Activated T-cell treated with anti-CD3 and anti-CD28 coated beads for 1 hour (primary cell): ENCODE measurements at places on chromosomes 16 and 17.

DNA sequence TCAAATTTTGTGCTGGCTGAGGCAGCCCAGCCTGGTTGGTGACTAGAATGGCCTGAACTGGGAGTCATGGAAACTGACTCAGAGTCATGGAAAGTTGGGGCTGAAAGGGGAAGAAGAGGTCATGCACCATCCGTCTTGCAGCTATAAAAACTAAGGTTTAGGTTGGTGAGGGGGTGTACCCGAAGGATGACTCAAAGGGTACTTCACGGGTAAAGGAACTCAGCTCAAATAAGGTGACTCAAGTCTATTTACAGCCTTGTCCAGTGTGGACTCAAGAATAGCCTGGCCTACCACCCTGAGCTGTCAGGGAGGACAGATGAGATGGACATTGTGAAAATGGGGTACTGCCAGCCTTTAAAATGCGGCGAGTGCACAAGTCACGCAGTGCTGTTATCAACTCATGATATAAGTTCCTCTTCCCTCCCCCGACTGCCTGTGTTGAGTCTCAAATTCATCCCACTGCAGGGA is 18.6 kb downstream of the CD300LB start:
- no peak for DNase-seq

- no peak for DNase-seq
Measured at GRCh38 chr17:50531428-50532025, 1.0 kb upstream of the EPN3 start.

DNA sequence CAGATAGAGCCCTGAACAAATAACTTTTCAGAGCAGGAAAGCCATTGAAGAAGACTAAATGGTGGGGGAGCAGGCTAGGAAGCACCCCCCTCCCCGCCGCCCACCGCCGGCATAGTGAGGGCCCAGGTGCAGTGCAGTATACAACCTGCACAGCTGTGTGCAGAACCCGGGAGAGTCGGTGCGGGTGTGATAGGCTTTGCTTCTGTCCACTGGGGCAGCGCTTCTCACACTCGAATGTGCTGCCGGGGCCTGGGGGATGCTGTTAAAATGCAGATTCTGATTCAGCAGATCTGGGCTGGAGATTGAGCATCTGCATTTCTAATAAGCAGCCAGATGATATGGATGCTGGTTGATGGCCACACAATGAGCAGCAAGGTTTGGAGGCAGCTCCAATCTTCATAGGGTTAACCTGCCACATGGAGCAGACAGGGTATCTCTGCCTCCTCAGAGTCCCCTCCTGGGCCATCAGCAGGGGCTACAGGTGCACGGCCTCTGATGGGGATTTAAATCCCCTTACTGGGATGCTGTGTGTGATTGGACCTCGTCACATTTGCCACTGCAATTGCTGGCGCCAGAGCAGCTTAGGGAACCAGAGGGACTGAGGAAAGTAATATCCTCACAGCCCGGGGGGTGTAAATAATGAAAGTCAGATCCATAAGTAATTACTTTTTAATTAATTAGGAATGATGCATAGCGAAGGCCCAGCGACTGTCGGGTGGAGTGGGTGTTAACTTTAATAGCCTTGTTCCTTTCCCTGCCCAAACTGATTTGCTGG is 172.0 kb upstream of the RPL38 start:
- no peak for DNase-seq

DNA sequence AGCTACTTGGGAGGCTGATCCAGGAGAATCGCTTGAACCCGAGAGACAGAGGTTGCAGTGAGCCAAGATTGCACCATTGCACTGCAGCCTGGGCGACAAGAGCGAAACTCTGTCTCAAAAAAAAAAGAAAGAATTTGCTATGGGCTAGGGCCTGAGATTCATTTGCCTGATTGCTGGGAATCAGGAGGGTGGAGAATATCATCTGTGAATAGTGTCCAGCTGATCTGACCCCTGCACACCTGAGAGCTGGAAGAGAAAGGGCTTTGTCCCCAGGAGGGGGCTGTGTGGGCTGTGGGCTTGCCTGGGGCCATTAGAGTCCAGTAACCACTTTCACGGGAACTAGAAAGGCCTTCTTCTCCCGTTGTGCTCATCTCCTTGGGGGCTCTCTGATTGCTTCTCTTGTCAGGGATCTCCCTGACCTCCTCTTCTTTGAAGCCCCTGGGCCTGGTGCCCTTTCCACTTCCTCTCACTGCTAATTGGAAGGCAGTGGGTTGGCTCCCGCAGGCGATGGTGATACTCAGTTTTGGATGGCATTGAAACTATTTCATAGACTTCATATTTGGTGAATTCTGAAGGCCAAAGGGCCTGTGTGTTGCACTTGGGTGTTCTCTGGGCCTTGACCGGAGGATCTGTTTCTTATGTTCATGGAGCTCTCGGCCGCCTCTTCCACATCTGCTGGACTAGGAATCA is 66.1 kb upstream of the NFAT5 start:
- DNase-seq: no peak

DNA sequence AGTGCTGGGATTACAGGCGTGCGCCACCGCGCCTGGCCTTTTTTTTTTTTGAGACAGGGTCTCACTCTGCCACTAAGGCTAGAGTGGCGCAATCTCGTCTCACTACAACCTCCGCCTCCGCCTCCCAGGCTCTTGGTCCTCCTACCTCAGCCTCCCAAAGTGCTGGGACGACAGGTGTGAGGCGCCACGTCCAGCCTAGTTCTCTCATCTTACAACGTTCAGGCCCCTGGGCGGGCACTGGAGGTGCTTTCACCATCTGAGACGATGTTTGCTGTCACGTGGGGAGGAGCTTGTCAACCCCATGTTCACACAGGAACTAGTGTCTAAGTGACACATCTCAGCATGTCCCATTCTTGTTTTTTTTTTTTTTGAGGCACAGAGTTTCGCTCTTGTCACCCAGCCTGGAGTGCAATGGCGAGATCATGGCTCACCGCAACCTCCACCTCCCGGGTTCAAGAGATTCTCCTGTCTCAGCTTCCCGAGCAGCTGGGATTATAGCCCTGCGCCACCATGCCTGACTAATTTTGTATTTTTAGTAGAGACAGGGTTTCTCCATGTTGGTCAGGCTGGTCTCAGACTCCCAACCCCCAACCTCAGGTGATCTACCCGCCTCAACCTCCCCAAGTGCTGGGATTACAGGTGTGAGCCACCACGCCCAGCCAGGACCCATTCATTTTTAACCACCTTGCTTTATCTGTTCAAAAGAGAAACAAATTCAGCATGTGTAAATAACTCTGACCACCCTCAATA is 5.2 kb upstream of the FANCA start:
- DNase-seq: no peak

- DNase-seq: no peak
Measured at GRCh38 chr16:56734429-56734828, 4.5 kb downstream of the NUP93 start.

DNA sequence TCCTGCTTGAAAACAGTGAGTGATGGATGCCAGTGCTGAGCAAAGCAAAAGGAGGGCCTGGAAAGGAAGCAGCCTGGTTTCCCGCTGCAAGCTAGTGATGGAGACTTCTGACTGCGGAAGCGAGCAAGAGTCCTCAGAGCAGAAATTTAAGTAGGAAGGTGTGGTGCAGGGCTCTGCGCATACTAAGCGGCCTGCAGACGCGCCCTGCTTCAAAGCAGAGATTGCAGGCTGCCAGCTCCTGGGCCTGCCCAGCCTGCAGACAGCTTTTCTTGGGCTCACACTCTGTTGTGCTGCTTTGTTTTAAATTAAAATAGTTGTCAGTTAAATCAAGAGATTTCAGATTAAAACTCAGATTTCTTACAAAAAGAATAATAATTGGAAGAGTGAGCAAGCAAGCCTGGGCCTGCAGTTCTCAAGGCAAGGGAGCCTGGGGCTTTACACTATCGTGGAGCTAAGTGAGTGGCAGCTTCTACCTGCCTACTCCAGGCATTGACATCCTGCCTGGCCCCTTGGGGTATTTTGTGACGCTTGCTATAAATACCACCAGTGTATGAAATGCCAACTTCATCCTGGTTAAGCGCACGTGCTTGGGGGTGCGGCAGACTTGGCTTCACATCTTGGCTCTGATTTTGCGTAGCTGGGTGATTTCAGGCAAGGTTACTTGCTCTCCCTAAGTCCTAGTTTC is 237.3 kb downstream of the XYLT1 start:
- no peak for DNase-seq

- DNase-seq: no peak
Measured at GRCh38 chr16:48619547-48619946, 9.6 kb upstream of the N4BP1 start.

DNA sequence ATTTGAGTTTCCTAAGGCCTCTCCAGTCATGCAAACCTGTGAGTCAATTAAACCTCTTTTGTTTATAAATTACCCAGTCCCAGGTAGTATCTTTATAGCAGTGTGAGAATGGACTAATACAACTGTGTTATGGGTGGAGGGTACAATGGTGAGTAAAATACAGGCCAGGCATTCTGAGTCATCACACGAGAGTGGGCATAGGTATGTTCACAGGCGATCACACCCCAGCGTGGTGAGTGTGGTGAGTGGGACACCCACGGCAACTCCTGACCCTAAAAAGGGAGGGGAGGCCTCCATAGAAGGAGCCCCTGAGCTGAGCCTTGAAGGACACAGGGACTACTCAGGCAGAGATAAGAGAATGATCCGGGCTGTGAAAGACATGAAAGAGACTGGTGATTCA is 22.6 kb upstream of the MAPT start:
- DNase-seq: no peak

GRCh38 chr17:19707728-19708221 is 8.6 kb downstream of the SLC47A2 start:
- no peak for DNase-seq

GRCh38 chr16:2528161-2529060 is 2.8 kb downstream of the CEMP1 start:
- no peak for DNase-seq

DNA sequence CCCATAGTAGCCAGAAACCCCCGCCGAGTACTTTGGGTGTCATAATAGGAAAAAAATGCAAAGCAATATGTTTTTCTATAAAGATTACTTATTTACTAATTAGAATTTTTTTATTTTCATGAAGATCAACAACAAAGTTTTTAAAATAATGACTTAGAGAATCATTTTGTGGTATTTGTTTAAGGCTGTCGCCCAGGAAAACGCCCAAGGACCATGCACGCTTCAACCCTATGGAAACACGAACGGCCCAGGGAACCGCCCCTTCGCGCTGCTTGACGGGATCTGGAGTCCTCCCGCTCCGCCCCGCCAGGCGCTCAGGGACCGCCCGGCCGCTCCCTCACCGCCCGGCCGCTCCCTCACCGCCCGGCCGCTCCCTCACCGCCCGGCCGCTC is 408 bp upstream of the KPNA2 start:
- peak; percentile 81 for DNase-seq

- DNase-seq: peak; percentile 84
Measured at GRCh38 chr17:82496529-82497434, 22.8 kb upstream of the FOXK2 start.

- DNase-seq: no peak
Measured at GRCh38 chr17:64707050-64707591, 45.0 kb upstream of the SMURF2 start.

- DNase-seq: no peak
Measured at GRCh38 chr17:78658281-78658785, 81.1 kb upstream of the DNAH17 start.

DNA sequence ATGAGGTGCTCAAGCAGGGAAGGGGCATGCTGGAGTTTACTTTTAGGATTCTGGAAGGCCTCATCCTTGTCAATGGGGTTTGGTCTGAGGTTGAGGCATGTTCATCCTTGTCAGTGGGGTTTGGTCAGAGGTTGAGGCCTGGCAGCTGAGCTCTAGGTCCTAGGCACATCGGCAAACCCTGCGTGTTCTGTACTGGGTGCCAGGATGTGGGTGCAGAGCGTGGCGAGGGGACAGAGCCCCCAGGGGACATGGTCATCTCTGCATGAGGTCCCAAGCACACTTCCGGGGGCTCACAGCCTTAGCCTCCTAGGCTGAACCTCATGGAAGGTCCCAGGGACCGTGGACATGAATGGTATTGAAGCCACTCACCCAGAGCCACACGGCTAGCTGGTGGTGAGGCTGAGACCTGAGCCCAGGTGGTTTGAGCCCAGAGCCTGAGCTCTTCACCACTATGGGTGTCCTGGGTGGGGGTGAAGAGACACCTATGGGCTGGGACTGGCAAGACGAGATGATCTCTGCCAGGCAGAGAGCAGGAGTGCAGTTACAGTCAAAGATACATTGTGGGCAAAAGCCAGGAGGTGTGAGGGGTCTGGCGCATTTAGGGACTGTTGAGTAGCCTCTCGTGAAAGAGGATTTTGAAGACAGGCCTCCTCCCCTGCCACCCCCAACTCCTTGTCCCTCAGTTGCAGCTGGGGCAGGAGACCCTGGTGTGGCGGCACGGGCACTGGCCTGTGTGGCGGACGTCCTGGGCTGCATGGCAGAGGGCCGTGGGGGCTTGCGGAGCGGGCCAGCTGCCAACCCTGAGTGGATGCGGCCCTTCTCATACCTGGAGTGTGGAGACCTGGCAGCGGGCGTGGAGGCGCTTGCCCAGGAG is 19.3 kb downstream of the FCSK start:
- no peak for DNase-seq

- DNase-seq: no peak
Measured at GRCh38 chr16:57871456-57871855, 69.2 kb upstream of the KIFC3 start.

DNA sequence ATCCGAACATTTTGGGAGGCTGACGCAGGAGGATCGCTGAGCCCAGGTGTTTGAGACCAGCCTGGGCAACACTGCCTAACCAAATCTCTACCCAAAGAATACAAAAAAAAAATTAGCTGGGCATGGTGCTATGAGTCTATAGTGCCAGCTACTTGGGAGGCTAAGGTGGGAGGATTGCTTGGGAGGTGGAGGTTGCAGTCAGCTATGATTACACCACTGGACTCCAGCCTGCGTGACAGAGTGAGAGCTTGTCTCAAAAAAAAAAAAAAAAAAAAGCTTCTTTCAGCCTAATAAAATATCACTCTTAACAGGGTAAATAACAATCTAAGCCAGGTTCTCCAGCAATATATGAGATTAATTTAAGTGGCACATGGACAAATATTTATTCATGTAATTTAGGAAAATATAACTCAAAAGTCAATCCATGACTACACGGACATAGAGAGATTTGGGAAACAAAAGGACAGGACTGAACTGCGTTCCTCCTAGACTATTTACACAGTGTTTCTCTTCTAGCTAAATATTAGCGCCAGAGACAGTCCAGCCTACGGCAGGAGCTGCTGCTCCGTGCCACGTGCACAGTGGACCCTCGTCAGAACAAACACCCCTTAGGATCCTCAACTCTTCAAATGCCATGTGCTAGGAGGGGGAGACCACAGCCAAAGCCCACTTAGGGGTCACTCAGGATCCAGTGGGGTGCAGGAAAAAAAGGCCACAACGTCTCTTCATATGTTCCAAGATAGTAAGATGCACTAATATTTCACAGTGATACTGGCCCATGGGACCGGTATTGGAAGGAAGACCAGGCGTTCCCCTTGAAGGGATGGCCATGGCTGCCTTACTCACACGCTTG is 8.7 kb downstream of the USP36 start:
- DNase-seq: no peak

GRCh38 chr16:1180549-1181403 is 27.9 kb downstream of the CACNA1H start:
- DNase-seq: no peak
